ENCODE measurements at places on chromosomes 3 and 15. TPM values are rescaled to one million over a fixed set of nuclear protein-coding genes. Genes with fewer than 3 reads are reported as not detected.
A peak's percentile ranks its signal among the peaks of the same experiment; 100 is the strongest.

DNA sequence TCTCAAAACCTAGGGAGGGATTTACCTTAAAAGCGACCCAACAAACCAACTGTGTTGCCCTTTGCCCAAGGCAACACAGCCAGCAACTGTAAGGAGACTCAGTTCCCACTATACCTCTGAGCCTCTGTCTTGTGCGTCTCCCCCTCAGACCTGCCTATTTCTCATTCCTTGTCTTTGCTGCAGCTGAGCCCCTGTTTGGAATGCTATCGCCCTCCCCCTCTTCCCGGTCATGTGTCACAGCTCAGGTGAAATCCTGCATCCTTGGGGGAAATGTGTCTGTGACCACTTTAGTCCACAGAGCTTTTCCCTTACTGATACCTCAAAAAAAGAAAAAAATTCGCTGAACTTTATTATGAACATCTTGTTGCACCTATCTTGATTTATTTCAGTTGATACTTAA lies 52.0 kb upstream of the LRIG1 start:
- no peak overlapping the region for H3K27ac ChIP-seq
- DNase-seq, result peak; percentile 33
- H3K4me1 ChIP-seq, result no peaks in the 10 kb centered on the region
- no peaks in the 10 kb centered on the region for H3K36me3 ChIP-seq
- no peak overlapping the region for H3K4me3 ChIP-seq

GRCh38 chr15:38066612-38067011 lies 132.2 kb downstream of the TMCO5A start:
- H3K4me1 ChIP-seq, result peaks cover 7% of the 10 kb centered on the region
- no peaks in the 10 kb centered on the region for H3K27me3 ChIP-seq
- H3K4me3 ChIP-seq, result no peak overlapping the region
- H3K36me3 ChIP-seq, result no peaks in the 10 kb centered on the region
- DNase-seq, result no peak
- no peak overlapping the region for H3K27ac ChIP-seq

GRCh38 chr15:72217216-72217615 lies 13.8 kb downstream of the PKM start:
- no peaks in the 10 kb centered on the region for H3K27me3 ChIP-seq
- H3K27ac ChIP-seq, result no peak overlapping the region
- no peak overlapping the region for H3K4me3 ChIP-seq
- DNase-seq, result no peak
- peaks cover 25% of the 10 kb centered on the region for H3K36me3 ChIP-seq

- H3K36me3 ChIP-seq, result no peaks in the 10 kb centered on the region
- no peaks in the 10 kb centered on the region for H3K4me1 ChIP-seq
- H3K27me3 ChIP-seq, result no peaks in the 10 kb centered on the region
- H3K27ac ChIP-seq, result no peak overlapping the region
Observed at GRCh38 chr3:50347187-50347813, 1.8 kb upstream of the ZMYND10 start.

- H3K27me3 ChIP-seq, result no peaks in the 10 kb centered on the region
- no peak for DNase-seq
- no peaks in the 10 kb centered on the region for H3K4me1 ChIP-seq
- no peak overlapping the region for H3K27ac ChIP-seq
Observed at GRCh38 chr3:10632125-10632524, 126.7 kb upstream of the ATP2B2 start.

- DNase-seq, result no peak
- no peaks in the 10 kb centered on the region for H3K4me1 ChIP-seq
- no peaks in the 10 kb centered on the region for H3K36me3 ChIP-seq
Observed at GRCh38 chr3:189512039-189512438, 119.2 kb upstream of the TP63 start.

GRCh38 chr3:72310419-72311380 lies 525.8 kb upstream of the PROK2 start:
- H3K27ac ChIP-seq, result no peak overlapping the region
- H3K27me3 ChIP-seq, result no peaks in the 10 kb centered on the region
- no peaks in the 10 kb centered on the region for H3K36me3 ChIP-seq
- DNase-seq, result peak; percentile 86
- H3K4me1 ChIP-seq, result peaks cover 4% of the 10 kb centered on the region
- H3K4me3 ChIP-seq, result peak overlapping the region; percentile 25

DNA sequence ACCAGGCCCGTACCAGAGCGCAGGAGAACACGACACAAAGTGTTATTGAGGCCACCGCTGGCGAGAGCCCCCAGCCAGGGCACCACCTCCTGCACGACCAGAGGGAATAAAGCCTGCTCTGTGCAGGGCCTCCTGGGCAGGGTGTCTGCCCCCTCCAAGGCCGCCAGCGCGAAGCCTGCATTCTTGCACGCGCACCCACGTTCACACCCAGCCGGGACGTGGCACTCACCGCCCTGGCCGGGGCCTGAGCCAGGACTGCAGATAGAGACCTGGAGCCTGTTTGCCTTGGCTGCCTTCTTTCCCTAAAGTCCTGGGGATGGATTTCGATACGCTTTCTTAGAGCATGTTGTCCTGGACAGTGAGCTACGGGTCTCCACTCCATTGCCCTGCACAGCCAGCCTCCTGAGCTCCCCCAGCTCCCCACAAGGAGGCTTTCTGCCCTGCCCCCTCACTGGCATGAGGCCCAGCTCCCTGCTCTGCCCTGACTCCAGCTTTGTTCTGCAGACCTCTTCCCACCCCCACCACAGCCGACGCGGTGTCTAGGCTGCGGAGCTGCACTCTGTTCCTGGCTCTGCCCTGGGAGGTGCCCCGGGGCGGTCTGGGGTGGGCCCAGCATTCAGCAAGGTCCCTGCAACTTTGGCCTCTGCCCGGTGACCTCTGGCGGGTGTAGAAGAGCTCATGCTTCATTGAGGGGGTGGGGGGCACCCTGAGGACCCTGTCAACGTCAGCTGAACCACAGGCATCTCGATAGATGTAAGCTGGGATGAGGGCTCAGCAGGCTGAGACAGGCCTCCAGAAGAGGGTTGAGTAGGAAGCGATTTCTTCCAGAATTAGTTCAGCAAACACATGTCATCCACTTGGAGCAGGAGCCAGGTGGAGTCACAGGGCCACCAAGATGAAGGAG lies 145.0 kb downstream of the LRRK1 start:
- H3K36me3 ChIP-seq, result no peaks in the 10 kb centered on the region
- H3K27me3 ChIP-seq, result no peaks in the 10 kb centered on the region
- H3K27ac ChIP-seq, result no peak overlapping the region
- no peaks in the 10 kb centered on the region for H3K4me1 ChIP-seq
- peak; percentile 84 for DNase-seq

DNA sequence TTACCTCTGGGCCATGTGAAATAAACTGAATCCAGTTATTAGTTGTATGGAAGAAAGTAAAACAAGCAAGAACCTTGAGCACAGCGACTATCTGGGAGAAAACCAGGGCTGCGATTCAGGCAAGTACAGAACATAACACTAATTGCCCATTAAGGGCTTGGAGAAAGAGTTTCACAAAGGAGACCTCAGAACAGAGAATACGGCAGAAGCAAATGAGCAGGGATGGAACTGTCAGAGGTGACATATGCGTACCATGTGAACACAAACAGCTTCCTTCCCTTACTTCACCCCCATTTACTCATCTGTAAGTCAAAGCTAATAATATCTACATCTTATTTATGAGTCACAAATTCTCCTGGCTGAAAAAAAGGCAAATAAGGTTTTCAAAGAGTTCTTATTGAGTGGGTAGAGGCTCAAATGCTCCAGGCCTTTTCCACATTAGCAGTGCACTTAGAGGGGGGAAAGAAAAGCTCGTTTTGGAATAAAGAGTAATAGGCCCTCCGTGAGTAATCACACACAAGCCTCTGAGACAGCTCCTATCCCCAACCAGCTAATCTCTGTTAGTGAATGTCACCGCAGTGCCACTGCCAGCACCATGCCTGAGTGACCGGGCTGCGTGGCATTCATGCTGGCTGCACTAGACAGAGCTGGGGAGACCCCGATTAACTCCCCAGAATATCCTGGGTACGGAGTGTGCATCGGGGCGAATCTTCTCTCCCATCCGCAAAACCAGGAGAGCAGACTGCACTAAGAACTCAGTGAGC lies 2.6 kb downstream of the PCSK6 start:
- peaks cover 4% of the 10 kb centered on the region for H3K4me1 ChIP-seq
- H3K36me3 ChIP-seq, result no peaks in the 10 kb centered on the region
- H3K27me3 ChIP-seq, result peaks cover 8% of the 10 kb centered on the region
- no peak for DNase-seq
- H3K4me3 ChIP-seq, result no peak overlapping the region
- no peak overlapping the region for H3K27ac ChIP-seq

GRCh38 chr3:127955728-127956127 lies 40.7 kb downstream of the KBTBD12 start:
- no peaks in the 10 kb centered on the region for H3K27me3 ChIP-seq
- H3K27ac ChIP-seq, result no peak overlapping the region
- H3K36me3 ChIP-seq, result no peaks in the 10 kb centered on the region
- H3K4me3 ChIP-seq, result no peak overlapping the region
- H3K4me1 ChIP-seq, result no peaks in the 10 kb centered on the region

GRCh38 chr3:175704366-175705055 lies 845.4 kb downstream of the NAALADL2 start:
- no peaks in the 10 kb centered on the region for H3K36me3 ChIP-seq
- no peaks in the 10 kb centered on the region for H3K27me3 ChIP-seq
- no peaks in the 10 kb centered on the region for H3K4me1 ChIP-seq

Gene PAK6
- total RNA-seq, result 11.9 TPM

Measured in kidney (tissue), 22 donors.